Aorta (tissue), 5 donors: ENCODE measurements at places on chromosomes 7 and 10. TPM values are rescaled to one million over a fixed set of nuclear protein-coding genes. Genes with fewer than 3 reads are reported as not detected.

Gene NEURL1
- total RNA-seq = 0.16 TPM

Gene ZC3HAV1L
- total RNA-seq = 17.5 TPM

Gene SLC16A9
- total RNA-seq = 1.3 TPM

Gene GALNT17
- total RNA-seq = 5.8 TPM

Gene RTKN2
- 0.29 TPM for total RNA-seq

Gene TACC2
- total RNA-seq = 60.7 TPM

Gene DYNC1I1
- 13.3 TPM for total RNA-seq

Gene OR2A7
- total RNA-seq = 1.5 TPM

Gene CADPS2
- total RNA-seq = 23.8 TPM

Gene ST8SIA6
- 2.9 TPM for total RNA-seq

Gene EBLN1
- total RNA-seq = not detected

Gene OPALIN
- not detected for total RNA-seq

Gene EPO
- total RNA-seq = not detected

Gene PRPS1L1
- total RNA-seq = not detected

Gene AEBP1
- 1,098 TPM for total RNA-seq

Gene ITIH2
- total RNA-seq = 0.48 TPM

Gene SHTN1
- 26.1 TPM for total RNA-seq

Gene CHST15
- total RNA-seq = 39.9 TPM
